ENCODE measurements at places on chromosomes 1 and 21. TPM values are rescaled to one million over a fixed set of nuclear protein-coding genes. Genes with fewer than 3 reads are reported as not detected.

The EVI5 gene
- total RNA-seq = 30.3 TPM

The CITED4 gene
- total RNA-seq = 2.5 TPM

The KCNA3 gene
- 3.5 TPM for total RNA-seq

The XKR8 gene
- total RNA-seq = 7.4 TPM

The HES2 gene
- 1.3 TPM for total RNA-seq

The IRF6 gene
- 1.8 TPM for total RNA-seq

The SLC30A7 gene
- total RNA-seq = 27.3 TPM

The BSND gene
- not detected for total RNA-seq

The ZNF697 gene
- total RNA-seq = 7.9 TPM

Measured in smooth muscle cell of trachea (primary cell).